ENCODE measurements at places on chromosomes 4 and X. TPM values are rescaled to one million over a fixed set of nuclear protein-coding genes. Genes with fewer than 3 reads are reported as not detected.

DNA sequence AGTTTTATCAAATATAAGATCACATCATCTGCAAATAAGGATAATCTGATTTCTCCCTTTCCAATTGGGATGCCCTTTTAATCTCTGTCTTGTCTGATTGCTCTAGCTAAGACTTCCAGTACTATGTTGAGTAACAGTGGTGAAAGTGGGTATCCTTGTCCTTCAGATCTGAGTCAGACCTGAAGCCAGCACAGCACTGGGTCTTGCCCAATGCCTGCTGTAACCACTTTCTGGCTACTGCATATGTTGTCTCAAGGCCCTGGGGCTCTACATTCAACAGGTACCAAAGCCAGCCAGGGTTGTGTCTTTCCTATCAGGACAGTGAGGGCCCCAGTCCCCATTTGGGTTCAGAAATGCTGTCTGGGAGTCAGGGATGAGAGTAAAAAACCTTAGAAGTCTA is 90.3 kb downstream of the CYSLTR1 start:
- DNase-seq: no peak
- no peaks in the 10 kb centered on the region for H3K4me1 ChIP-seq
- H3K27me3 ChIP-seq: no peaks in the 10 kb centered on the region
- H3K4me3 ChIP-seq: no peak overlapping the region
- no peak overlapping the region for H3K27ac ChIP-seq
- no peaks in the 10 kb centered on the region for H3K36me3 ChIP-seq

DNA sequence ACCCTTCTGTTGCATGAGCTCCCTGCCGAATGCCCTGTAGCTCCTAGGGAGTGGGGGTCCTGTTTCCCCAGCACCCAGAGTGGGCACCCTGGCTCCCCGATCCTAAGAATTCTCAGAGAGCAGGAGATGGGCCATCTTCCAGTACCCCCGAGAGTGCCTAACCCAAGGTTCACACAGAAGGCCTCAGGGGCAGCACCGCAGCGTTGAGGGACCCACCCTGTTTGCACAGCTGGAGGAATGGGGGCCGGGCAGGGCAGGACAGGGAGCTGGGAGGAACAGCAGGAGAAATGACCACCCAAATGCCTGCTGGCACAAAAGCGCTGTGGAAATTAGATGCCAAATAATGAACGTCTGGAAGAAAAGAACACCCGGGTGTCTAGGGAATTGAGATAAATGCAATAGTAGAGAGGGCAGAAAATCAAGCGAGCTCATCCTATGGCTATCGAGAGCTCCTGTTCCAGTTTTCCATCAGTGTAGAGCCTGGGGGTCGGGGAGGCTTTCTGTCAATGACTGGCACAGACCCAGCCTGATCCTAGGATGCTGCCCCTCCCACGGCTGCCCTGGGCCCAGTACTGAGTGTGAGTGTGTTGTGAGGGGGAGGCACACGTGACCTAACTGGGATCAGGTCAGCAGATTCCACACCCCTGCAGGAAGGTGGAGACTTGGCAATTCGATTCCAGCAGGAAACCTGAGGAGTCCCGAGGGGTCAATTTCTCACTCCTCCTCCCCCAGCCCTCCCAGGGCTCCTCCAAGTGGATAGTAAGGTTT is 25.7 kb downstream of the SEPTIN6 start:
- H3K27ac ChIP-seq: no peak overlapping the region
- no peaks in the 10 kb centered on the region for H3K27me3 ChIP-seq
- H3K36me3 ChIP-seq: no peaks in the 10 kb centered on the region
- peaks cover 18% of the 10 kb centered on the region for H3K4me1 ChIP-seq
- no peak overlapping the region for H3K4me3 ChIP-seq

- DNase-seq: peak; percentile 38
- no peaks in the 10 kb centered on the region for H3K27me3 ChIP-seq
- H3K4me3 ChIP-seq: peak within 1 kb of the TSS; percentile 82
- H3K36me3 ChIP-seq: no peaks in the 10 kb centered on the region
Measured at GRCh38 chr4:139301821-139302611, at the start of gene NDUFC1. NDUFC1 (minus strand) TSS chr4:139302477; CDS start chr4:139295798, 6,679 bp downstream.

DNA sequence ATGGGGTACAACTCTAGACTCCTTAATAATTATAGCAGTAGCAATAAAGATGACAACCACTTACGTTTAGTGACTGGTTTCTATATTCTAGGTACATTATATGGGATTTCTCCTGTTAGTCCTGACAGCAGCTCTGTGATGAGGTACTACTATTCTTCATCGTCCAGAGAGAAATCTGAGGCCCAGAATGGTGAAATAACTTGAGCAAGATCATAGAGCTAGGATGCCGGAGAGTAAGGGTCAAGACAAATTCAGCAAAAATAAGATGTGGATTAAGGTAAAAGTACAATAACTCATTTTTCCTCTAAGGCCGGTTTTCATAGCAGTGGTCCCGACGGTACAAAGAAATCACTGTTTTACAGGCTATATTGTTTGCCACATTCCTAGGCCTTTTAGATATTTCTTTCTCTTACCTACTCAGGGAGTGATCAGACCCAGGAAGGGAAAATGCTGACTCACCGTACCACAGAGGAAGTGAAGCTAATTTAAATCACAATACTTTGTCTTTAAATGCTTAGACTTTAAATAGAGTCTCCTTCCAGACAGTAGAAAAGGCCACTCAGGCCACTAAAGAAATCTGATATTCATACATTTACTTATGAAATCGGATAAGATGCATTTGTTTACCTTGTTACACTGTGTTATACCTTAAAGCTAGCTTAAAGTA is 2023.0 kb upstream of the AGA start:
- no peak for DNase-seq
- no peaks in the 10 kb centered on the region for H3K4me1 ChIP-seq
- H3K27ac ChIP-seq: no peak overlapping the region

GRCh38 chr4:140153419-140153717 is 616 bp downstream of the MAML3 start:
- peak overlapping the region; percentile 94 for H3K4me3 ChIP-seq
- DNase-seq: no peak
- H3K36me3 ChIP-seq: no peaks in the 10 kb centered on the region
- H3K4me1 ChIP-seq: no peaks in the 10 kb centered on the region
- peak overlapping the region; percentile 94 for H3K27ac ChIP-seq

GRCh38 chrX:21412883-21413282 is 38.7 kb downstream of the CNKSR2 start:
- peaks cover 3% of the 10 kb centered on the region for H3K27me3 ChIP-seq
- H3K36me3 ChIP-seq: no peaks in the 10 kb centered on the region
- H3K4me3 ChIP-seq: no peak overlapping the region

- H3K4me3 ChIP-seq: no peak overlapping the region
- DNase-seq: no peak
- no peaks in the 10 kb centered on the region for H3K36me3 ChIP-seq
- H3K27ac ChIP-seq: no peak overlapping the region
- no peaks in the 10 kb centered on the region for H3K4me1 ChIP-seq
Measured at GRCh38 chrX:140141444-140142029, 176.2 kb upstream of the CXorf66 start.

DNA sequence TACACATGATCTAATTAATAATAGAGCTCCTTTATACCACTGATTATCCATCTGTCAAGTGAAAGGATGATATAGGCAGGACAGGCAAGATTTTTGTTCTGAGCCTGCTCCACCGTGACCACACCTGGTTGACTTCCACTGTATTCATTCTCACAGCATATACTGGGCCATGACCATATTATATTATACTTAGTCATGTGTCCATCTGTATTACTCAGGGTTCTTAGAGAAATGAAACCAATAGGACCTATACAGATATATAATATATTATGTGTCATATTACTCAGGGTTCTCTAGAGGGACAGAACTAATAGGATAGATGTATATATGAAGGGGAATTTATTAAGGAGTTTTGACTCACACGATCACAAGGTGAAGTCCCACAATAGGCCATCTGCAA is 675.1 kb downstream of the GRXCR1 start:
- no peaks in the 10 kb centered on the region for H3K27me3 ChIP-seq
- no peak for DNase-seq
- H3K4me3 ChIP-seq: no peak overlapping the region
- no peaks in the 10 kb centered on the region for H3K4me1 ChIP-seq
- no peaks in the 10 kb centered on the region for H3K36me3 ChIP-seq

GRCh38 chrX:150205011-150205410 is 158.1 kb upstream of the MAMLD1 start:
- H3K27me3 ChIP-seq: no peaks in the 10 kb centered on the region
- no peak overlapping the region for H3K27ac ChIP-seq
- DNase-seq: no peak
- H3K4me3 ChIP-seq: no peak overlapping the region

DNA sequence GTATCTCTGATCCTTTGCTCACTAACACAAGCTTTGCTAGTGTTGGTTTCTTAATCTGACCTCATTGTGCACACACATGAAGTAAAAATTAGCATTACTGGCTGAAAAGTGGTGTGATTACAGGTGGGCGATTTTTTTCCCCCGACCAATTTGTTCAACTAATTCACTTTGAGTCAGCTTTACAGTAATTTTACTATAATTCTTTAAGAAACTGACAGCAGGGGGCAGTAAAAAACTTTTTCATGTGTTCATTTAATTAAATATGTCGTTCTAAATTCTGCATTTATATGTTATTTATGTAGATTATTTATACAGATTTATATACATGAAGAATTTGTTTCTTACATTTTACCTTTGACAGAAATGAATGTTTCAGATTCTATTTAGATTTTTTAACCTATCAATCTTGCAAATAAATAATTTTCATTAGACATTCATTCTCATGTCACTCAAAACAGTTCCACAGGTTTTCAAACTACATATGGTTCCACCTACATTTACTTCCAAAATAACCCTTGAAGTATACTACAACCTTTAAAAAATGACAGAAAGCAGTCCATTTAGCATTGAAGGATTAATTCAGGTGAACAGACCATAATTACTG is 17.5 kb downstream of the PALLD start:
- no peaks in the 10 kb centered on the region for H3K27me3 ChIP-seq
- H3K4me3 ChIP-seq: no peak overlapping the region
- DNase-seq: no peak
- no peak overlapping the region for H3K27ac ChIP-seq
- H3K4me1 ChIP-seq: no peaks in the 10 kb centered on the region

- H3K4me3 ChIP-seq: no peak overlapping the region
- no peaks in the 10 kb centered on the region for H3K4me1 ChIP-seq
- no peak overlapping the region for H3K27ac ChIP-seq
- no peaks in the 10 kb centered on the region for H3K27me3 ChIP-seq
- DNase-seq: no peak
Measured at GRCh38 chr4:139584784-139585183, 28.8 kb upstream of the SETD7 start.

DNA sequence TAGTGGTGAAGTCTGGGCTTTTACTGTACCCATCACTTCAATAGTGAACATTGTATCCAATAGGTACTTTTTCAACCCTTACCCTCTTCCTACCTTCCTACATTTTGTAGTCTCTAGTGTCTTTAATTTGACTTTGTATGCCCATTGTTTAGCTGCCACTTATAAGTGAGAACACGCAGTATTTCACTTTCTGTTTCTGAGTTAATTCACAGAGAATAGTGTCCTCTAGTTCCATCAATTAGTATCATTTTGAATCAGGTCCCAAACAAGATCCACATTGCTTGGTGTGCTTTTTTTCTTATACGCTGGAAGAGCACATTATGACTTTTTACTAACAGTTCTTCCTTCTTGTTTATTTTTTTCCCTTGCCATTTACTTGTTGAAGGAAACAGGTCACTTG is 176.0 kb upstream of the WDFY3 start:
- DNase-seq: no peak
- no peak overlapping the region for H3K4me3 ChIP-seq
- no peaks in the 10 kb centered on the region for H3K27me3 ChIP-seq
- H3K4me1 ChIP-seq: no peaks in the 10 kb centered on the region

DNA sequence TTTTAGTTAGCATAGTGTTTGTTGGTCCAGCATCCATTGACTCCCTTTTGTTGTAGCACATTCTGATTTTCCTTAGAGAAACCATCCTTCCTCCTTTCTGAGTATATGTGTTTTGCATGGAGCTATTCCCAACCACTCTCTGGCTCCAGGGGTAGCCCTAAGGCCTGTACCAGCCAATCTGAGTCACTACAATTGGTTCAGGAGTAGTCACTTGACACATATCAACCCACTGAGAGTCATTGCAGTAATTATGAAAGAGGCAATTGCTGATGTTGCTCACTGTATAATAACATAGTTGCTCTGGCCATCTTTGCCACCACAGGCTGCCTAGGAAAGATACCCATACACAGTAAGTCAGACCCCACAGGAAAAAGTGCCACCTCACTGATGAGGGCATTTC is 71.2 kb upstream of the GRID2 start:
- peaks cover 3% of the 10 kb centered on the region for H3K4me1 ChIP-seq
- no peaks in the 10 kb centered on the region for H3K36me3 ChIP-seq
- no peak overlapping the region for H3K4me3 ChIP-seq
- DNase-seq: no peak

DNA sequence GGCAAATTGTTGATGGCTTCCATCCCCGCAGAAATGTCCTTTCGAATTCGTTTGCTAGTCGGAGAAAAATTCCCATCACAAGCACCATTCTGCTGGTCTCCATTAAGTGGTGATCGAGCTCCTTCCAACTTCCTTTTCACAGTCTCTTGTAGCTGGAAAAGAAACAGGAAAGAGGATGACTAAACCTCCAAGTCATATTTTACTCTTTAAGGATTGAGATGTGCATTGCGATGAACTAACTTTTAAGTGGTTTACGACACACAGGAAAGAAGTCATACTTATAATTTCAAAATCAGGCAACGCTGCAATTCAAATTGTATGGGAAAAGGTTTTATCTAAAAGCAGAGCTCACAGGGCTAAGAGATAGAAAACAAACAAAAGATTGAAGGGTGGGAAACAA is 225.2 kb downstream of the MGST2 start:
- H3K36me3 ChIP-seq: peaks cover 16% of the 10 kb centered on the region
- H3K27me3 ChIP-seq: no peaks in the 10 kb centered on the region
- H3K4me1 ChIP-seq: peaks cover 36% of the 10 kb centered on the region
- no peak overlapping the region for H3K4me3 ChIP-seq
- H3K27ac ChIP-seq: no peak overlapping the region
- DNase-seq: no peak

- DNase-seq: no peak
- H3K27ac ChIP-seq: no peak overlapping the region
- H3K4me3 ChIP-seq: no peak overlapping the region
- H3K36me3 ChIP-seq: no peaks in the 10 kb centered on the region
- no peaks in the 10 kb centered on the region for H3K4me1 ChIP-seq
Measured at GRCh38 chr4:76697129-76697803, 200.7 kb downstream of the SOWAHB start.

DNA sequence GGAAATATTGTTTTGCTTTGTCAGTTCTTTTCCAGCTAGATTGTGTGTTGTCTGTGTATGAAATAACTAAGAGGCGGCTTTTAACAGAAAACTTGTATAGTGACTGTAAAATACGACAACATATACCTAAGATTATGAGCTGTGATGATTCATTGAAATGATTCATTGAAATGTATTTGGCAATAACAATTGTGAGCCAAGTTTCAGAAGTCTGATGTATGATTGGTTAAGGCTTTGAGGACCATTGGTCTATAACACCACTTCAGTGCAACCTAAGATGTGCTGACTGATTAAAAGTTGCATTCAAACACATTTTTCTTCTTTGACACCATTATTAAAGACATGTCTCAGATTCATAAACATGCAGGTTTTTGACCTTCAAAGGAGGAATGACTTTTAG is 76.6 kb downstream of the PTPN13 start:
- H3K4me1 ChIP-seq: no peaks in the 10 kb centered on the region
- no peak overlapping the region for H3K27ac ChIP-seq
- DNase-seq: no peak
- H3K36me3 ChIP-seq: no peaks in the 10 kb centered on the region

DNAAF6 gene
- total RNA-seq: not detected

SPACA5 gene
- not detected for total RNA-seq

PLK4 gene
- 0.90 TPM for total RNA-seq

BEX2 gene
- total RNA-seq: not detected

Data from tibial nerve (tissue), 4 donors.